ENCODE measurements at places on chromosomes 5 and 9.
A peak's percentile ranks its signal among the peaks of the same experiment; 100 is the strongest.

- no peak for DNase-seq
These were observed 94.2 kb upstream of the PRRC1 start for GRCh38 chr5:127423173-127423798.

GRCh38 chr5:36703245-36703860 lies 96.9 kb downstream of the SLC1A3 start:
- peak; percentile 62 for DNase-seq

DNA sequence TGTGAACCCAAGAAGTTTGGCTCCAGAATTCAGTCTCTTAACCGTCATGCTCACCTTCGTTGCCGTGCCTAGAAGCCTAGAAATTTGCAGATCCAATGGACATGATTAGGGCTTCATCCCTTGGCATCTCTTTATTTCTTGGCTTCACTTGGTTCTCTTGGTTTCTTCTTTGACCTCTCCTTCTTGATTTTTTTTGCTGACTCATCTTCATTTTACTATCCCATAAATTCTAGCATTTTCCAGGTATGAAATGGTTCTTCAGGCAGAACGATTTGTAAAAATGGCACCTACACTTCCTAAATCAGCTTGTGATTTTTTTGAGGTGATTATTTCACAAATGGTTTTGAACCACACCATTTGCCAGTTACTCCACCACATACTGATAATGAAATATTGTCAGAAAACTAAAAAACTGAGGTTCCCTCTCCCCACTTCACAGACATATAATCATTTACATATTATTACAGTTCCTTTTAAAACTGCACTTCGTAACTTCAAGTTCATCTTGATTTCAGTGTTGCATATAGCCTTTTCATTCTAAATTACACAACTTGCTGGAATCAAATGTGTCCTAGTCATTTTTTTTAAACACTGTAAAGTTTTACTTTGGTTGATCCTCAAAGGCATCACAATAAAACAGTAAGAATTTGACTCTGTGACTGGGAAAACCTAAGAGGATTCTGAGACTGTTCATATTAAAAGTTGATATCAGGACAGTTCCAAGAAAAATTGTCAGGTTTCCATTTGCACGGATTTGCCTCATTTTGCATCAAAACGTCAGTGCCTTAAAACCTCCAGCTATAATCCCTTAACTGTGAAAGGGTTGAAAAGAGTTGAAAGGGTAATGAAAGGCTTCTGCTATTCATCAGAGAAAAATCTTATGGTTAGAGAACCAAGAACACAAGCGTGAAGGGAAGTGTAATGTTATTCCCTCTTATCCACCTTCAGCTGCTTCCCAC lies 8.9 kb upstream of the NREP start:
- DNase-seq: no peak

- DNase-seq: no peak
These were observed 3.3 kb downstream of the MUSK start for GRCh38 chr9:110671849-110672248.

- no peak for DNase-seq
These were observed 416.5 kb upstream of the KLF4 start for GRCh38 chr9:107906074-107906473.

DNA sequence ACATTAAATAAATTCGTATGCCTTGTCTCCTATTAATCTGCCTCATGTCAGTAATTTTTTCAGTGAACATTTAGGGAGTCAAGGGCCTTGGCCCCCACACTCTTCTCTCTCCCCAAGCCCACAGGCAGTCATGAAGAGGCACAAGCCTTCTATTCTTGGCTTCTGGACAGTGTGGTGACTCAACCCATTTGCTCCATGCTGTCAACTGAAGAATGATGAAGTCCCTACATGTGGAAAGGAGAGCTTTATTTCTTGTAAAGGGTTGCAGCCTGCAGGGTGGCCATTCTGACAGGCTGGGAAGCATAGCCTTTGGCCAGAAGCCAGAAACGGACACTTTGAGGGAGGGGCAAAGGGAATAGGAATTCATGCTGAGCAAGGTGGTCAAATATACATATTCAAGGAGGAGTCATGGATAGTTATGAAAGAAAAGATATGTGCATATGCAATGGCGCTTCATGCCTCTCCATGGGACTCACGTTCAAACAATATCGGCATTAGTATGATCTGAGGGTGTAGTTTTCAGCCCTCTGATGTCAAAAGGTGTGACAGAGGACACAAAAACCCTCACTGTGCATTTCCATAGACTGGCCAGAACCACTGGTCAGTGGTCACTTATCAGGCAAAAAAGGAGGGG lies 31.3 kb downstream of the ANKRA2 start:
- no peak for DNase-seq

- DNase-seq: no peak
These were observed 208.9 kb downstream of the ZNF608 start for GRCh38 chr5:124537522-124537921.

DNA sequence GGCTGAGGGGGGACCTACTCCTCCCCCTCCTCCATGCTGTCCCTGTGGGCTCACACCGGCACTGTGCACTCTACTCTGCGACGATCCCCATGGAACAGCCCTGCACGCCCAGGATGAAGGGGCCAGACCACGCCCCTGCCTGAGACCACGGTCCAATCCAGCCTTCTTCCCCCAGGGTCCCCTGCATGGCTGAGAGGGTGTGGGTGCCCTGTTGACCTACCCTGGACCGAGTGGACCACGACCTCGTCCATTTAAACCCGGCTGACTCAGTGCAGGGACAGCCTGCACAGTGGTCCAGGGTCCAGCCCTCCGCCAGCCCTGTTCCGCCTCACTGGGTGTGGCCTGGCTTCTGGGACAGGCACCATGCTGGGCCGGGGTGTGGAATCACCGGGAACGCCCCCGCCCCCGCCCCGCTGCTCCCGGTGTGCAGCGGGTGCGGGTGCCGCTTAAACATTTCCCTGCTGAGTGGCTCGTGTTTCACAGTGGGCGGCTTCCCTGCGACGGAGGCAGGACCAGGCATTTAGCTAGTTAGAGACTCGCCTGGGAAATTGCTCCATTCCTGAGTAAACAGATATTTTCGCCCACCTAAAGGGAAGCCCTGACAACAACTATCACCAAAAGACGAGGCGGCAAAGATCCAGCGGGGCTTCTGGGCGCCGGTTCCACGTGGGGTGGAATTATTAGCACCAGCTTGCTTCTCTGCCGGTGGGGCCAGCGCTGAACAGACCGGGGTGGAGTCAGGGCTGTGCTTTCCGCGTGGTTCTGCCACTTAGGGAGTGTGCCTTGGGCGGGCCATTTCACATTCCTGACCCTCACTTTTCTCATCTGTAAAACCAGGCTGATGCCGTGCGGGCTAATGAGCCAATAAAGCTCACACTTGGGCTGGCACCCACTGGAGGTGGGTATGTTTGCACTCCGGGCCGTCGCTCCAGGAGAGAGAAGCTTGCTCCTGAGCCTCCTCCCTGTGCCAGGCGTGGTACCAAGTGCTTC lies 22.6 kb downstream of the DBH start:
- DNase-seq: no peak

- no peak for DNase-seq
These were observed 2052.0 kb upstream of the C9orf72 start for GRCh38 chr9:29625292-29625731.

GRCh38 chr5:2621631-2622030 lies 129.8 kb downstream of the IRX2 start:
- no peak for DNase-seq

GRCh38 chr5:28927559-28928326 lies 1889.4 kb upstream of the CDH9 start:
- DNase-seq: no peak

- DNase-seq: no peak
These were observed 15.4 kb upstream of the UBAP1 start for GRCh38 chr9:34163434-34163833.

DNA sequence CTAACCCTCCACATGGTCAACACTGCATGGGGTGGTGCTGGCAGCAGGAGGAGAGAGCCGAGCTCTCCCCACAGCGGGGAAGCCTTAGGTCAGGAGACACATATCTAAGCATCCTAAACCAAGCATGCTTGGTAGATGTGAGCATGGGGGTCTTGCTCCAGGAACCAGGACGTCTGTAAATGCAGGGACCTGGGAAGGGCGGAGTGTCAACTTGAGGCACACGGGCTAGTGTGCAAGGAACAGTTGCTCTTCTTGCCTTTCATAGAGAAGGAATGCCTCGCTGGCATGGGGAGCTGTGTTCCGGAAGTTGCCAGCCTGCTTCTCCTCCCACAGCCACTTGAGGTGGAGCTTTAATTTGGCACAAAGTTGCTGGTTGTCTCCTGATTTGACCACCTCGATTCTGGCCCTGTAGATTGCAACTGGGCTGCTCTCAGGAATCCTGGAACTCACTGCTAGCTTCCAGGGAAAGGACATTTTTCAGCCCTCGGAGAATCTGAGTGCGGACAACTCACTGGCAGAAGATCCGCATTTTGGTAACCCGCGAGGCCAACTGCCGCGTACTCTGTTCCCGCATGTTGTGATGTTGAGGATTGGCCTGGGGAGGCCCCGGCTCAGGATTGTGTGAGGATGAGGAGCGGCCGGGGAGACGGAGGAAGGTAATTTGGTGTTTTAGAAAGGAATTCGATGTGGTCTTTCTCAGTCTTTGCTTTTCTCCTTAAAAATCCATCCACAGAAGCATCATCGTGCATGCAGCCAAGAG lies 370.3 kb upstream of the IRX1 start:
- no peak for DNase-seq

GRCh38 chr5:126464016-126464415 lies 40.8 kb downstream of the GRAMD2B start:
- no peak for DNase-seq

DNA sequence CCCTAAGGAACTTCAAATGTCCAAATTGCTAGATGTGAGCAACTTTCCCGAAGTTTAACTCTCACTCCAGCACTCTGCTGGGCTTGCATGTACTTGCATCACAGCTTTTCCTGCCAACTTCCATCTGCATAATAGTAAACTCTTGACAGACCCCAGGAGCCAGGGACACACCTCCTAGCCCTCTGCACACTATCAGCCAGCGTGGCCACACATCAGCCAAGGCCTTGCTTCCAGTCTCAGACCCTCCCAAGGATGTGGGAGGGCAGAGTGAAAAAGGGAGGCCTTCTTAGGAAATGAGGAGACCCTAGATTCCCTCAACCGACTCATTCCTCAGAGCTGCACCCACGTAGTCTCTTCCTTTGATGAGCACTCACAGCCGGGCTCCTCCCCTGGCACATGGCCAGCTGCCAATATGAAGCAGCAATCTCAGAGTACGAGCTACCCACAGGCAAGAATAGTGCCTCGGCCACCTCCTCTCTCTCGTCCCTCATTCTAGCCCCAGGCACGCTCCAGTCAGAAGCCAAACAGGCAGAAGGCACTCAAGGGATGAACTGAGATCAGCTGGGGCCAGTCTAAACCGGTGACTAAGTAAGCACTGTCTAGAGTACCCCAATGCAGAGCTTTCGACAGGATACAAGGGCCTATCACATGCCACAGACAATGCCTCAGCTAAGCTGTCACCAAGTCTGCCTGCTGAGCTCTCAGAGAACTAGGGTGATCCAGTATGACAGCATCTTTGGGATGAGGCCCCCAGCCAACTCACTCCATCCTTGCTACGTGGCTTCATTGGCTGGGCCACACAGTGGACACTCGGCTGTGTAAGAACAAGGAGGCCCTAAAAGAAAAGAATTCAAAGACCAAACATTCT lies 2.3 kb downstream of the P4HA2 start:
- peak; percentile 96 for DNase-seq

DNA sequence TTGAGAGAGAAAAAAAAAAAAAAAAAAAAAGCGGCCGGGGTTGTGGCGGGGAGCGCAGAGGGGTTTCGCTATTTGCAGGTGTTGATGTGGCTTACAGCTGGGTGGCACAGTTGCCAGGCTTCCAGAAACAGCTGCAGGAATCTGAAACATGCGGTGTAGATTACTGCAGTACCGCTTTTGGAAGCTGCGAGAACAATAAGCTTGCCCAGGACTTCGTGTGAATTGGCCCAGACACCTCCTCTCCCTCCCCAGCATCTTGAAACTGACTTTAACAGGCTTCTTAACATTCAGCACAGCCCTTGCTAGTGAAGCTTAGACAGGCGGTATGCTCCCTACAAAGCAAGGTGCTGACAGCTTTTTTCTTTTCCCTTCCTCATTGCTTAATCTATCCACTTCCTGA lies 104.0 kb downstream of the ATP10B start:
- DNase-seq: no peak

- DNase-seq: no peak
These were observed 283.7 kb upstream of the BRINP1 start for GRCh38 chr9:119652931-119653330.

- DNase-seq: no peak
These were observed 9.0 kb downstream of the VAV2 start for GRCh38 chr9:133982971-133983720.

DNA sequence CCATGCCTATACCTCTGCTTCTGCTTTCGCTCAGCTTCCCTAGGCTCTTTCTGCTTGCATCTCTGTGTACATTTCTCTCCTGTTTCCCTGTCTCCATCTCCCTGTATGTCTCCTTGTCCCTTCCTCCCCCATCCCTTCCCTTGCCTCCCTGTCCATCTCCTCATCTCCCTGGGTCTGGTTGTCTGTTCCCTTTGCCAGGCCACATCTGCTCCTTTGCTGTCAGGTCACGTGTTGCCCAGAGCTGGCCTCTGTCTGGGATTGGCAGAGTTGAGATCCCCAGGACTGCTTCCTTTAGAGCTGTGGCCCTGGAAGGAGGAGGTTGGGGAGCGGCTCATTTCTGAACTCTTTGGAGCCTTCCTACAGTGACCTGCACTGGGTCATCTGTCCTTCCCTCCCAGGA lies 31.8 kb upstream of the PTGS1 start:
- no peak for DNase-seq

GRCh38 chr9:128552744-128553440 lies 505 bp downstream of the SPTAN1 start:
- no peak for DNase-seq

GRCh38 chr9:136642439-136642921 lies 20.2 kb upstream of the EGFL7 start:
- no peak for DNase-seq

- DNase-seq: no peak
These were observed 298.0 kb downstream of the SPOCK1 start for GRCh38 chr5:137200906-137201700.

GRCh38 chr9:124799274-124800006 lies 22.5 kb downstream of the OLFML2A start:
- DNase-seq: no peak

GRCh38 chr5:60944904-60945812 lies at the start of the genes ERCC8 and NDUFAF2:
TSS of gene ERCC8 (minus strand) at chr5:60945070. CDS start at chr5:60945008, 62 bp downstream.
TSS of gene NDUFAF2 (plus strand) at chr5:60945205. CDS start at chr5:60945256, 51 bp downstream.
- peak; percentile 84 for DNase-seq

GRCh38 chr5:44987026-44987425 lies 178.3 kb downstream of the MRPS30 start:
- DNase-seq: no peak

DNA sequence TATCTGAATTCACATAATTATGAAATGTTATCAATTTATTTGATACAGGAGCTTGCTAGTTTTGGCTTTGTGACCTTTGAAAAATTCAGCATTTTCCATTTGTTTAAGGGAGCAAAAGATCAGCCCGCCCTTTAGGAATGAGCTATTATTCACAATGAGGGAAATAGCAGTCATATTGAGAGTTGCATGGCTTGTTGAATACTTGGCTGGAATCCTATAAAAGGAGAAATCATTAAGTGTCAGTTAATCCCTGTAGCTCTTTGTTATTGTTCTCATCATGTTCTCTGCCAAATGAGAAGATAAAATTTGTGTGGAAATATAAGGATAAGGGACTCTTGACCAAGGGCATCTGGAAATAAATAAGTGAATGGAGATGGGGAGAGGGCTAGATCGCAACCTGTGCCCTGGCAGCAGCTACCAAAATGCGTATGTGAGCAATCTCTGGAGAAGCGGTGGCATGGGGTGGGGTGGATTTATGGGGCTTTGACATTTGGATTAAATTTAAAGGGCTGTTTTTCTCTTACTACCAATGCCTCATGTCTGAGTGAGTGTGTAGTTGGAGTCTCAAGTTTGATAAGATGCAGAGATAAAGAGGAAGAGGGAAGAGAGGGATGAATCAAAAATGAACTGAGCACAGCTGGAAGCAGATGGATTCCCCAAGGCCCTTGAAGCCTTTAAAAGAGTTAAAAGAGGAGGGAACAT lies 237.6 kb downstream of the NNT start:
- DNase-seq: no peak

Measured in fibroblast of the conjunctiva (primary cell).